ENCODE measurements at places on chromosomes 11 and 22.

GRCh38 chr11:34653031-34653430, 32.1 kb downstream of the EHF start:
- no peak for DNase-seq

DNA sequence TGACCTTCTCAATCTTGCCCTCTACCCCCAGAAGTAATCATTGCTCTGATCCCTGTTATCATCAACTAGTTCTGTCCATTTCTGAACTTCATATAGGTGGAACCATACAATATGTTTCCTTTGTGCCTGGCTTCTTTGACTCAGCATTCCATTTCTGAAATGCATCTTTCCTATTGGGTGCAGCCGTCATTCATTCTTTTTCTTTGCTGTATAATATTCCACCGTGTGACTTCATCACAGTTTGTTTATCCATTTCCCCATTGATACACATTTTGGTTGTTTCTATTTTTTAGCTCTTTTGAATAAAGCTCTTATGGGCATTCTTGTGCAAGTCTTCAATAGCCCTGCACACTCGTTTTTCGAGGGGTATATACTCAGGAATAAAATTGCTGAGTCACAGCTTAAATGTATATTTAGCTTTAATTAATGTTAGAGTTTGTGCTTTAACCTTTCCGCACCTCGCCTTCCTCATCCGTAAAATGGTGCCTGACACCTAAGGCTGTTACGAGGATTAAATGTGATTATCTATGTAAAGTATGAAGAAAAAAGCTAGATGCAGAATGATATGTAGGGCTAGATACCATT, 491.6 kb downstream of the MIAT start:
- DNase-seq: no peak

- DNase-seq: peak; percentile 77
Observed at GRCh38 chr11:102177974-102178631, 67.9 kb downstream of the YAP1 start.

- DNase-seq: no peak
Observed at GRCh38 chr11:77501758-77502157, 27.9 kb upstream of the PAK1 start.

DNA sequence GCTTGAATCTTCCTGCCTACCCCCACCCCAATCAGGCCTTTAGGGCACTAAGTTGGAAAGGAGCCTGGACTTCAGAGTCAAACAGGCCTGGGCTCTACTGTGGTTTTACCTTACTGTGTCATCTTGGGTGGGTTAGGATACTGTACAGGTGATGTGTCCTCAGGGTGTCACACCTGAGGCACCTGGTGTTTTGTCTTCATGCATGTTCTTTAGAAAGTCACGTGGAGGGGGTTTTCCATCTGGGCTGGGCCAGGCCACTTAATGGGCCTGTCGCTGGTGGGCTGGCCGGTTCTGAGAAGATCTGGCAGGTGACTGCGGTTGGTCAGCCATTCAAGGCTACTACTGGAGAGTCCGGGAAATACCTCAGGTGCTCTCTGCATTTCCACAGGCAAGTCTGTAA, 92.6 kb downstream of the SWAP70 start:
- no peak for DNase-seq

DNA sequence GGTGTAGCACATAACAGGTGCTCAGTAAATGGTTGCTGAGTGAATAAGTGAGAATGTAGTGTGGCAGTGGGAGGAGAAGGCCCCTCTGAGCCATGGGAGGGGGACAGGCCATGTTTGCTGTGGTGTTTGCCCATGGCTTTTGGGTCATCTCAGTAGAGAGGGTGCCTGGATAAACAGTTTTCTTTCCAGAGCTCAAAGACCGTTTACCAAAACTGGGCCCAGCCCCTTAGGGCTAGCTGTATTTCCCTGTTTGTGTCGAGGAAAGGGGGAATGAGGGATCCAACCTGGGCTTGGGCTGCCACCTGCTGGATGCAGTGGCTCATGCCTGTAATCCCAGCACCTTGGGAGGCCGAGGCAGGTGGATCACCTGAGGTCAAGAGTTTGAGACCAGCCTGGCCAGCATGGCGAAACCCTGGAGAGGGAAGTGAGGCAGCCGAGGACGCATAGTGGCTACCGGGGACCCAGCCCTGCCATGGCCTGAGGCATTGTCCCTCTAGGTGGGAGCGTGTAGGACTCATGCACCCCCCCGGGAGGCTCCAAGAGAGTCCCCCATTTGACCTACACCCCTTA, 8.7 kb upstream of the LTO1 start:
- DNase-seq: no peak

GRCh38 chr11:2540992-2541680, 96.3 kb downstream of the KCNQ1 start:
- DNase-seq: no peak

DNA sequence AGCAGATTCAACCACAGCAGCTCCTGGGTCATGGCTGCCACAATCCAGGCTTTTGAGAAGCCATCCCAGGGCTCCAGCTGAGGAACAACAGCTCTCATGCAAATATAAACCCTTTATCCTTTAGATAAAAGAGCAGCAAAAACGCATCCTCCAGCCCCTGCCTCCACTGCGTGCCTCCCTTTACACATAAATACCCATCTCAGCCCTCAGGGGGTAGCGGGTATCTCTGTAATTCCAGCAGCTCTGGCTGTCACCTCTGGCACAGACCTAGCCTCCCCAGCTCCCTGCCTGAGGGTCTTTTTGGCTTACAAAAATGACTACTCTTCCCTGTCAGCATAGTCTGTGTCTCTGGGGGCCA, 21.6 kb downstream of the LMO1 start:
- no peak for DNase-seq

DNA sequence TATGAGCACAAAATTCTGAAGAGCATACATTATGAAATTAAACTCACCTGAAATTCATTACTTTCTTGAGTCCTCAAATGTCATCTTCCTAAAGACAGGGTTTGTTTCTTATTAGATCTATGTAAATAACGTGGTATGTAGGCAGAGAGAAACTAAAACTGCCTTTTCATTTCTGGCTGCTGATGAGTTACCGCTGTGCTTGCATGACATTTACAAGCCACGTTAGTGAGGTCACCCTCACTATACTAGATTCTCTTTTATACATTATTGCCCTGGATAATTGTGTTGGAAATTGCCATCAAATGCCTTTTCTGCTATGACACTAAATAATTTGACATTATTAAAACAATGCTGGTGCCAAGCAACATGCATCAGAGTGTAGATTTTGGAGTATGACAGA, 748.3 kb upstream of the ANO3 start:
- no peak for DNase-seq

Measured in HFF-Myc (cell line).